Hepatocyte (in vitro differentiated cells): ENCODE measurements at places on chromosomes 16 and 17. TPM values are rescaled to one million over a fixed set of nuclear protein-coding genes. Genes with fewer than 3 reads are reported as not detected.
A peak's percentile ranks its signal among the peaks of the same experiment; 100 is the strongest.

The SDR42E1 gene
- total RNA-seq = not detected in 2 replicates

The PTX4 gene
- not detected in 2 replicates for total RNA-seq

The DOC2A gene
- total RNA-seq = 6.8 and 6.9 TPM in 2 replicates

The SECTM1 gene
- 9.3 and 9.7 TPM in 2 replicates for total RNA-seq

The MYO15A gene
- total RNA-seq = 1.2 and 2.4 TPM in 2 replicates

The CAPNS2 gene
- total RNA-seq = 0.30 TPM in 1 of 2 replicates, not detected in the other

The ZSCAN10 gene
- not detected in 2 replicates for total RNA-seq

The KRT14 gene
- 0.33 TPM in 1 of 2 replicates, not detected in the other for total RNA-seq

GRCh38 chr17:49406421-49407061 is 8.1 kb downstream of the PHB1 start:
- no peak for DNase-seq

- DNase-seq = no peak
Measured at GRCh38 chr16:81902025-81902424, 109.2 kb downstream of the SDR42E1 start.

DNA sequence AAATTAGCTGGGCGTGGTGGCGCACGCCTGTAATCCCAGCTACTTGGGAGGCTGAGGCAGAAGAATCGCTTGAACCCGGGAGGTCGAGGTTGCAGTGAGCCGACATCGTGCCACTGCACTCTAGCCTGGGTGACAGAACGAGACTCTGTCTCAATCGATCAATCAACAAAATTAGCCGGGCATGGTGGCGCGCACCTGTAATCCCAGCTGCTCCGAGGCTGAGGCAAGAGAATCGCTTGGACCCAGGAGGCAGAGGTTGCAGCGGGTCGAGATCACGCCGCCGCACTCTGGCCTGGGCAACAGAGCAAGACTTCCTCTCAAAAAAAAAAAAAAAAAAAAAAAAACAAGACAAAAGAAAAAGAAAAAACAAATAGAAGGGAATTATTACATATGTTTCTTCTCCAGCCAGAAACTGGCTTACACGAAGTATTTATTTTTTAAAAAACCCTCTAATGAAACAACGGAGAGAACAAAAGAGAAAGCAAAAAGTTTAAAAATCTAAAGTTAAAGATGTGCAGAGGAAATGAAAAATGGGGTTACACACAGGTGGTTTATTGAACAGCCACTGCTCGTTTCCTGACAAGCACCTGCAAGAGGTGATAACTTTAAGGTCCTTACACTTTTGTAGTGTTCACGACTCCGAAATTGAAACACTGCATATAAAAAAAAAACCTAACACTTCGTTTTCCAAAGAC is 1.4 kb downstream of the SYNRG start:
- no peak for DNase-seq

GRCh38 chr17:22277595-22277994 is 585.3 kb downstream of the KCNJ18 start:
- DNase-seq = no peak

GRCh38 chr16:67814567-67814966 is 7.9 kb downstream of the TSNAXIP1 start:
- no peak for DNase-seq

DNA sequence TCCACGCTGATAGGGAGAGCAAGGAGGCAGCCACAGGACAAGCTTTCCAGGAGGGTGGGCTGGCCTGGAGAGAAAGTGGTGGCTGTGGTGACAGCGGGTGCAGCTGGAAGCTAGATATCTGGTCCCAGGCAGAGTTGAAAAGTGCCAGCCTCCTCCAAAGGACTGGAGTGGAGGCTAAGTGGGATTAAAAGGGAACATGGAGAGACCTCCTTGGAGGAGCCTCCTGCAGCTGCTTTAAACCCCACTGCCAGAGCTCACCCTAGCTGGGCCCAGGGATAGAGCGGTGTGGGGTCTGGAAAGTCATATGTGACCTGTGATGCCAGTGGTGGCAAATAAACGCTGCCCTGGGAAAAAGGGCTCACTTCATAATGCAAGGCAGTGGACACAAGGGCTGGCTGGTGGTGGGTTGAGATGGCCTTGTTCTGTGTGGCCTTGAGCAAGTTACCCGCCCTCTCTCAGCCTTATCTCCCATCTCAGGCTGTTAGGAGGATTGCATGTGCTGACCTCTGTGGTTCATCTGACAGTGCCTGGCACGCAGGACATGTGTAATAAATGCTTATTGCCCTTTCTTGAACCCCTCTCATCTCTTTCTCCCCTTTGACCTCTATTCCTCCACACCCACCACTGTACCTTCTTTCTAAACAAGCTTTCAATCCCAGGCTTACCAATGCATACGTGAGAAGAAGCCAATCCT is 61.0 kb upstream of the LGALS9 start:
- no peak for DNase-seq

GRCh38 chr17:38322156-38322779 is 21.5 kb downstream of the GPR179 start:
- DNase-seq = peak; percentile 69

DNA sequence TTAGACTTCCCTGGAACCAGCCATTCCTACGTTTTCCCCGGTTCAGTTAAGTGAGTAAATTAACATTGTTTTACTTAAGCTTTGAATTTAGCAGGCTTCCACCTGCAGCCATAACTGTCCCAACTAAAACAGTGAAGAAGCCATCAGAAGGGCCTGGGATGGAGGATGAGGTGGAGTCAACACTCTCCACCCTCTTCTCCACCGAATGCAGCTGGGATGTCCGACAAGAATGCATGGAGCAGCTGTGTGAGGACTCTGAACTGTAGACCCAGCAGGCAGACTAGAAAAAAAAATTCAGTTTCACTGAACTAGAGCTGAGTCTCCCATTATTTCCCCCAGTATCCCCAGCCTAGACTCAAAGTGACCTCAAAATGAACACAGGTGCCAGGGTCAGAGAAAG is 114.8 kb downstream of the C16orf95 start:
- DNase-seq = no peak

DNA sequence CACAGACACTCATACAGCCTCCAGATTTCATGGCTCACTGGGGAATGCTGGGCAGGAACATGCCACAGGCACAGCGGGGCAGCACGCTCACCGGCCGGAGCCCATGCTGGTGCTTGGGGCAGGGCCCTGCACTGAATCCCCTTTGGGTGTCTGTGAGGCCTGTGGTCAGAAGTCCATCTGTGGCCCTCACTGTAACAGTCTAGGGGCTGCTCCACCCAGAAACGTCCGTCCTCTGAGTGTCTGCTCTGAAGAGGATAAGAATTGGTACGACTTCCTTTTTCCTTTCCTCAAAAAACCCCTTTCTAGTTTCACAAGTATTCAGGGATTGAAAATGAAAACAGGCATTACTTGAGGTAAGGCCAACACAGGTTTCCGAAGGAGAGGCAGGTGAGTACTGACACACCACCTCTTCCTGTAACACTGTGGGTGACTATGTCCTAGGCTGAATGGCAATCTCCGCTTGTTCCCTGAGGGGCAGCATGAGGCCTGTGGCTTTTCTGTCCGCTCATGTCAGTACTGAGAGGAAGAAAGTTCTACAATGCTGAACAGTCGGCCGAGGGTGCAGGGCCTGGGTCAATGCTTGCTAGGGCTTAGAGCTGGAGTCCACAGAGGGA is 42.5 kb downstream of the TMEM11 start:
- DNase-seq = no peak

- peak; percentile 21 for DNase-seq
Measured at GRCh38 chr17:51261024-51261963, 948 bp downstream of the UTP18 start.

DNA sequence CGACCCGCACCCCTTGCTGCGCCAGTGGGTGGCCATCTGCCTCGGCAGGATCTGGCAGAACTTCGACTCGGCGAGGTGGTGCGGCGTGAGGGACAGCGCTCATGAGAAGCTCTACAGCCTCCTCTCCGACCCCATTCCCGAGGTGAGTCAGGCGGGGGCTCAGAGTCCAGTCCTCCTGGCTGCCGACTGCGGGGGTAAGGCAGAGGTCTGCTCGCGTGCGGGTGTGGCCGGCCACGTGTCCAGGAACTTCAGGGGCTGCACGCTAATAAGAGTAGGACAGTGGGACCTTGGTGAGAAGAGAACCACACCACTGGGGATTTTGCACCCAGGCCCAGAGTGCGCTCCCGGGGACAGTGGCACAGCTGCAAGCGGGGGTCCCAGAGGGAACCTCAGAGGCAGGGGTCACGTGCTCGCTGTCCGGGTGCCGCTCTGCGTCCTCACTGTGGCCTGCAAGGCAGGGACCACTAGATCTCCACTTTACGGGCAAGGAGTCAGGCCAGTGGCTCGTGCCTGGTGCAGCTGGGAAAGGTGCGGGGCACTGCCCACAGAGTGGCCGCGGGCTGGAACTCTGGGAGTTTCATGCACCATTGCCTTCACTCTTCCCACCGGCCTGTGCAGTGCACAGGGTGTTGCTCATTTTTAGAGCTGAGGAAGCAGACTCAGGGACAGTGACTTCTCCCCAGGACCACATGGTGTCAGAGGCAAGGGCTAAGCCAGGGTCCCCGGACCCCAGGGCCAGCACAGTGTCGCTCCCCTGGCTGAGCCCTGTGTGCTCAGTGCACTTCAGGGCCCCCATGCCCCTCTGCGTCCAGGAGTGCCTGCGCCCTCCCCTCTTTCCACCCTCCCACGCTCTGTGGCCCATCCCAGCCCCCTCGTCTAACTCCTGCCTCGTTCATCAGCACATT is 107.6 kb upstream of the CHMP6 start:
- no peak for DNase-seq

- no peak for DNase-seq
Measured at GRCh38 chr16:27951489-27952120, 111.9 kb downstream of the GSG1L start.

GRCh38 chr17:6856051-6856450 is 24.5 kb upstream of the TEKT1 start:
- no peak for DNase-seq

DNA sequence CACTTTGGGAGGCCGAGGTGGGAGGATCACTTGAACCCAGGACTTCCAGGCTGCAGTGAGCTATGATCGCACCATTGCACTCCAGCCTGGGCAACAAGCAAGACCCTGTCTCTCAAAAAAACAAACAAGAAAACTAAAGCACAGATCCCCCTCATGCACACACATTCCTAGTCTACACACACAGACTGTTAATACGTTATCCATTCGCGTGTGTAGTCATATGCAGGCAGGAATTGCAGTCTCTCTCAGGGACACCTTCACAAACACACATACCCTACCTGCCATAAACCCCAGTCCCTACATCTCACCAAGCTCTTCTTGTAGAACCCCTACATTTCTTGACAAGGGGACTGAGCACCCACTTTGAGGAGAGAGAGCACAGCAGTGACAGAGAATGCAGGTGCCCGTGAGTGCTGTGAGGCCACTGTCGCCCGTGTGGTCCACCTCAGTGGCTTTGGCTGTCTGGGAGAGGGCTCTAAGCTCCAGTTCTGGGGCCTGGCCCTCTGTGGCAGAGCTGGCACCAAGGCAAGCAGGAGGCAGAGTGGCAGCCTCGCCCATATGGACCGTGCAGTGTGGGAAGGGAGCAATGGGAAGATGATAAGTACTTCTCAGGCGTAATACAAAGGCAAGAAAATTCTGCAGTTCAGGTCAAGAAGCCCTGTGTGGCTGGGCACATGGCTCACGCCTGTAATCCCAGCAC is 59.0 kb upstream of the RPH3AL start:
- DNase-seq = no peak

DNA sequence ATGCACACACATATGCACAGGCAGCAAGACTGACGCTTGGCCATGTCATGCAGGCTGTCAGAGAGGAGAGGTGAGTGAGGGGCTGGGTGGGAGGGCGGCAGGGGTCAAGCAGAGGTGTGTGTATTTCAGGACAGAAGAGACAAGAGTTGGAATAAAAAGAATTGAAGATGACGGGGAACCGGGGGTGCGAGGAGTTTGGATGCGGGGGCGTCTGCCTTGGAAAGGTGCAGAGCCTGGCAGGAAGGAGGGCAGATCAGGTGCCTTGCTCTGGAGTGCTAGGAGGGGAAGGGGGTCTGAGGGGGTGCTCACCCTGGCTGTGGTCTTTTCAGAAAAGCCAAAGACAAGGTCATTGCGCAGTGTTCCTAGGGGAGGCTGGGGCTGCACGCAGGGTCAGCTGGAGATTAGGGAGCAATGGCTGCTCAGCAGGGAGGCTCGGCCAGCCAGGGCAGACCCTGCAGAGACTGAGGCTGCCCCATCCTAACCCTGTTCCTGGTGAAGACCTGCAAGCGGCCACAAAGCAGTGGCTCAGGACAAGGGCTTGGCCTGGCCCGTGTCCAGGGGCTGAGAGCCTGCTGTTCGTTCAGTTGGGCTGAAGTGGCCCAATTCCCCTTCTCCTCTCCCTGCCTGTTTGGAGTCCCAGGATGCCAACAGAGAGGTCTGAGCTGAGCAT is 23.7 kb upstream of the CBX4 start:
- no peak for DNase-seq
